ENCODE measurements at places on chromosomes 5 and 9.

DNA sequence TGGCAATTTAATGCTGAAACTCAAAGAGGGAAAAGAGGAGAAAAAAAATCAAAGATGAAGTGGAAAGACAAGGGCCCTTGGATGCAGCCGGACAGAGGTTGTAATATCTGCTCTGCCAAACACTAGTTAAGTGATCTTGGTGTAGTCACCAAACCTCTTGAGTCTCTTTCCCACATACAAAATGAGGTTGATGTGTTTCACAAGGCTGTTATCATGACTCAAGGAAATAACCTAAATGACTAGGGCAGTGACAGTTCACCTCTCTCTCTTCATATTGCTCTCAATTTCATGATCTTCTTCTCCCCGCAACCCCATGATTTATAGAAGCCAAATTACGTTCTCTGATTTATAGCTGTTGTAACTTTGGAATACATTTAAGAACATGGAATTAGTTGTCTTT, 44.9 kb downstream of the PIK3R1 start:
- no peak for DNase-seq

DNA sequence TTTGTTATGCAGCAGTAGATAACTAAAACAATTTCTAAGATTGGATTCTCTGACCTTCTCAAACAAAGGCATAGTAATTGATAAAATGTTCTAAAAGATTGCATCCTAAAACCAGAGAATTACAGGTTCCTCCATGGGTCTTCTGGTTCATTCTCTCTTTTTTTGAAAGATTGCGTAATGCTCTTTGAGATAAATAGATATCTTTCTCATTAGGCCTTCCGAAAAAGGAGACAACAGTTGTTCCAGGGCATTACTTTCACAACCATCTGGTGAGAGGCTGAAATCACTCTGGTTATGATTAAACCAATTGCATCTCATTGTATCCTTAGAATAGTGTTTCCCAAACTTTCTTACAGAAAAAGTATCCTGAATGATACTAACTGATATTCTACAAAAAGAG, 174.7 kb upstream of the NREP start:
- no peak for DNase-seq

GRCh38 chr9:97599314-97599846, 33.8 kb downstream of the TSTD2 start:
- peak; percentile 59 for DNase-seq

GRCh38 chr5:24391816-24392215, 253.0 kb downstream of the CDH10 start:
- DNase-seq, result peak; percentile 93

GRCh38 chr9:96048104-96048955, 172.8 kb downstream of the ERCC6L2 start:
- no peak for DNase-seq

DNA sequence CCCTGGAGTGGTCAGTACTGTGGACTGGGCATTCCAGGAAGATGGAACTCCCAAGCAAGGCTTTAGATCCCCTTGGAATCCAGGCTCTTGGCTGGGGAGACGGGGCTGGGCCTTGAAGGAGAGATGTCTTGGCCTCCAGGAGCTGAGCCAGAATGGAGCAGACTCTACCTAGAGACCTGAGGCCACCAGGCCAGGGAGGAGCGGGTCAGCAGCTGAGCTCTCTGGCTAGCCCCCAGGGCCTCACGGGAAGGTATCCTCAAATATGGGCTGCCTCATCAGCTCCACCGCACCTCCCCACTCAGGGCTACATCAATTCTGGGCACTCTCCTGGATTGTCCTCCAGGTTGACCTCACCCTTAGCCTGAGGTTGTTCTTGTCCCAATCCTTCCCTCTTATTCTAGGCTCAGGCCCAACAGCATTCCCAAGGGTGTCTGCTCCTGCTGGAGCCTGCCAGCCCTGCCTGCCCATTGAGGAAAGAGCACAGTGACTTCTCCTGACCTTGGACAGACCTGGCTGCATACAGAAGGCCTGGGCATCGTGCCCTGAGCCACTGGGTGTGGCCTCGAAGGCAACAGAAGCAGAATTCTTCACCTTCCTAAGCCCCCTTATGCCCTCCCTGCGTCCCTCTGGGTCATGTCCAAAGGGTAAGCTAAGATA, 3.0 kb upstream of the PDLIM4 start:
- peak; percentile 35 for DNase-seq

GRCh38 chr5:84370176-84370575, 14.5 kb downstream of the EDIL3 start:
- DNase-seq, result no peak

DNA sequence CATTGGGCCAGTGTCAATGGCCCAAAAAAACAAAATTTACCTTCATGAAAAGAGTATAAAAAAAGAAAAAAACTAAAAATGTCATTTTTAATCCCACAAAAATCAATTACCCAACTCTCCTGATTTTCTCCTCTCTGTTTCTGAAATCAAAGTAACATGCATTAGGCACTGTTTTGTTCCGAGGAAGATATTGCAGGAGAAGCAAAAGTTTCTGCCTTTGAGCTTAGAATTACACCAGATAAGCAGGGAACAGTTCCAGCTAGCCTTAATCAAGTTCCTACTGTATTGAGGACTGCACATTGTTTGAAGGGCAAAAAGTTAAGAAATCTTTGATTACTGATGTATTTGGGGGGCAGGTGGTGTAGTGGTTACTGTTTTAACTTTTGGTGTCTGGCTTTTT, 1.1 kb upstream of the PRKAA1 start:
- DNase-seq, result no peak

DNA sequence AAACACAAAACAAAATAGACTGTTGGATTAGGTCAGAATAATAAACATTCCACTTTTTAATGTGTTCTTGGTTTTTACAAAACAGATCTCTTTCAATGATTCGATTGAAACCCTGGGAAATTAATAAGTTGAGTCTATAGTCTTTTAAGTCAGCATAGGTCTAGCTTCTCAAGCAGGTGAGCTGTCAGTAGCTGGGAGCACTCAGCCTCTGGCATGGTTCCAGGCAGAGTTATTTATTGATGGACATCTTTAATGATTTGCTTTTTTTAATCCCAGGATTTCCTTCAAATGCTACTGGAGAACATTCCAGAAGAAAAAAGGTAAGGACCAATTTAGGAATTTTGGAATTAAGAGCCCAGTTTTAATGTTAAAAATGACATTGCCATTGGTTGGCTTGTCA, 241.0 kb downstream of the AOPEP start:
- DNase-seq, result no peak

DNA sequence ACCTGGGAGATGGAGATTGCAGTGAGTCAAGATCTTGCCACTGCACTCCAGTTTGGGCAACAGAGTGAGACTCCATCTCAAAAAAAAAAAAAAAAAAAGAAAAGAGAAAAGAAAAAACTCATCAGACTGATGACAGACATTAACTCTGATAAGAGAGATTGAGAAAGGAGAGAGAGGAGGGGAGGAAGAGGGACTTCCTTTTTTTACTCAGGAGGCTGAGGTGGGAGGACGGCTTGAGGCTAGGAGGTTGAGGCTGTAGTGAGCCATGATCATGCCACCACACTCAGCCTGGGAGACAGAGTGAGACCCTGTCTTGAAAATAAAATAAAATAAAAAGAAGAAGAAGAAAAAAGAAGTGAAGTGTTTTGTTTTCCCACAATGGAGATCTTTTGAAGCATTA, 9.7 kb upstream of the MSMP start:
- DNase-seq, result no peak

- no peak for DNase-seq
Observed at GRCh38 chr9:97704851-97705250, 7.7 kb upstream of the XPA start.

DNA sequence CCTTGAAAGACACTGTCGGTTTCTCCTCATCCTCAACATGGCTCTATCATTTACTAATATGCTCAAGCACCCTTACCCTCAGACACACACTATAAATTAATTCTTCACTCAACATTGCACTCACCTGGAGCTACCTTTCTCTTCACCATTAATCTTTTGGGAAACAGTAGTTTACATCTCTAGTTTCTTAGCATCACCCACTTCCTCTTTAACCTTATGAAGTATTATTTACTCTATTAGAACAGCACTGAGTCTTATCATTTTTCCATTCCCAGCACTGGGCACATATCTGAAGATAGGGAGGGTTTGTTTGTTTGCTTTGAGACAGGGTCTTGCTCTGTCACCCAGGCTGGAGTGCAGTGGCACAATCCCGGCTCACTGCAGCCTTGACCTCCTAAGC, 213.5 kb downstream of the SMARCA2 start:
- no peak for DNase-seq

GRCh38 chr5:136522217-136522956, 157.0 kb upstream of the TRPC7 start:
- no peak for DNase-seq

DNA sequence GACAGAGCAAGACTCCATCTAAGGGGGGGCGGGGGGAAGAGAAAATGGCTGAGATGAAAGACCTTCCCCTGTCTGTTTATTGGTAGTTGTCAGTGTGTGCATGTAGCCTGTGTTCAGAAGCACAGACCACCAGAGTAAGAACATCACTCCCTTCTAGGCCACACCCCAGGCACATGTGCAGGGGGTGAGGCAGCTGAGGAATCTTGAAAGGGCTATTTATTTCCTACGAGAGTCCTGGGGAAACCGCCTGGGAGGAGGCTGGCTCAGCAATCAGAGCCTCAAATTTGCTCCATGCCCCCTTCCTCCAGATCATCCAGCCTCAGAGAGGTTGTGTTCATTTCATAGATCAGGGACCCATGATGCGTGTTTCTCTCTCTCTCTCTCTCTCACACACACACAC, 7.1 kb downstream of the MYORG start:
- no peak for DNase-seq

- no peak for DNase-seq
Observed at GRCh38 chr5:31604644-31605043, 34.3 kb upstream of the PDZD2 start.

GRCh38 chr5:135671052-135671705, 92.4 kb upstream of the CXCL14 start:
- DNase-seq, result no peak

GRCh38 chr5:96902876-96903275, 26.6 kb downstream of the ERAP2 start:
- no peak for DNase-seq

GRCh38 chr5:29822521-29822920, 1371.0 kb upstream of the CDH6 start:
- DNase-seq, result no peak

DNA sequence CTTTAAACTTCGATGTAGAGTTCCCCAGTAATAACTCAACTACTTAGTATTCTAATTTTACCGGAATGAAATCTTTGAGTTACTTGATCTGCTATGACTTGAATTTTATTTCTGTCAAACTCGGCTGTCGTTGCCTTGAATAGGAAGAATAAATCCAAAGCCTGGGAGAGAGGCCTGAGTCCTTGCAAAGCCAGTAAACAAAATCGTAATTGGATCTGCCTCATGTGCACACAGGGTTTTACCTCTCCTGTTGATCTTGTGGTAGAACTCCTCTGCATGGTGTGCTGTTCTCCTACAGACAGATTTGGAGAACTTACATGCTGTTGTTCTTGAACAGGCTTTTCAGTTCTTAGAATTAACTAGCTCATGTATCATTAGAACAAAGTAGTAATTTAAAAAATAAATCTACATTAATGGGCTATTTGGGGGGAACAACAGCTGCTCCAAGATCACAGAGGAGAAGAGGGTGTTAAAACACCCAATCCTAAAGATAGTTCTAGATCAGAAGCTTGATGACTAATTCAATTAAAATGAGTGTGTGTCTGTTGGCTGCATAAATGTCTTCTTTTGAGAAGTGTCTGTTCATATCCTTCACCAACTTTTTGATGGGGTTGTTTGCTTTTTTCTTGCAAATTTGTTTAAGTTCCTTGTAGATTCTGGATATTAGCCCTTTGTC, 28.9 kb downstream of the HSPB3 start:
- no peak for DNase-seq
